ENCODE measurements at places on chromosomes 6 and 20. TPM values are rescaled to one million over a fixed set of nuclear protein-coding genes. Genes with fewer than 3 reads are reported as not detected.

- no peak overlapping the region for H3K4me3 ChIP-seq
- no peaks in the 10 kb centered on the region for H3K4me1 ChIP-seq
- H3K27me3 ChIP-seq, result peaks cover 6% of the 10 kb centered on the region
Observed at GRCh38 chr6:127481628-127482027, 22.4 kb upstream of the KIAA0408 start.

DNA sequence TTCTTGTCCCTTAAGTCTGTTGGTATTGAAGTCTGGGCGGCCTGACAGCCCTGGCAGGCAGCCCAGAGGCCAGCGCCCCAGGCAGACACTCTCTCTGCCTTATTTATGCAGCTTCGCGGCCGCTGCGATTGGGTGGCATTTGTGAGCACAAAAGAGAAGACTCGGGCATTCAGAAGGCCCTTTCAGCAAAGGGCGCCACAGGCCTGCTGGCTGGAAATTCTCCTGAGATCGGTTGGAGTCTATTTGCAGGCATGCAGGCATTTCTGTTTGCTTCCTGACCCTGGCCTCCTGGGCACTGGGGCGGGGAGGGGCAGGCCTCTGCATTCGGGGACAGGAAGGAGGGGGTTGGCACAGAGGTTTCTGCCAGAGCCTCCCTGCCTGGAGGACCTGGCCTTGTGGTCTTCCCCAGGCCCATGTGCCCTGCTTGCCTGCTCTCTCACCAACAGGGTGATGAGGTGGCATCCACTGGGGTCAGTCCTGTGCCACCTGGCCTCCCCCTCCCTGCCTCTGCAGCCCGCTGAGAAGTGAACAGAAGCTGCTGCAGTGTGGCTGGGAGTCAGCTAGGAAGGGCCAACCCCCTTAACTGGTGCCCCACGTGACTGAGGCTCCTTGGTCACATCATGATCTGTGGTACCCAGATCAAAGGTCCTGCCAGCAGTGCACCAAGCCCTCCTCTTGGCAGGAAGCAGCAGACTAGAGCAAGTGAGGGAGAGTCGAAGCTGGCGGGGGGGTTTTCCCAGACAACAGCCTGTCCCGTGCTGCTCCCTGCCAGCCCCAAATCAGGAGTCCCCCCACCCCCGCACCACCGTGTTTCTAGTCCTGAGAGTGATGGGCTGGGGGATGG is 16.6 kb upstream of the CCDC167 start:
- peaks cover 32% of the 10 kb centered on the region for H3K27me3 ChIP-seq
- peak overlapping the region; percentile 64 for H3K27ac ChIP-seq
- DNase-seq, result no peak
- H3K4me1 ChIP-seq, result peaks cover 46% of the 10 kb centered on the region

DNA sequence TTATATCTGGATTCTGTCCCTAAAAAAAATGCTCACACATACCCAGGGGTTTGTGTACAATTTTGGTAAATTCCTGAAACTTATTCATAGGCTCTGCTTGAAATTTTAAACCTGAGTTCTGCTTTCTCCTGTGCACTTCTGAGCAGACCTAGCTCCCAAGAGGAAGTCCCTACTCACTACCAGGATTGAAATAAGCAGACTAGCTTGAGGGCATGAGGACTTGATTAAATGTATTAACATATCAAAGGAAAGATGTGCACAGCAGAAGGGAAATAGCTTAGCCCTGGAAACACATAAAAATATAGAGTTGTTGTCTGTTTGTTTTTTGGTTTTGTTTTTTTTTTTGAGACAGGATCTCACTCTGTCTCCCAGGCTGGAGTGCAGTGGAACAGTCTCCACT is 151.8 kb upstream of the PLCB4 start:
- no peak overlapping the region for H3K27ac ChIP-seq
- no peaks in the 10 kb centered on the region for H3K4me1 ChIP-seq
- no peak for DNase-seq
- no peak overlapping the region for H3K4me3 ChIP-seq
- H3K27me3 ChIP-seq, result peaks cover 4% of the 10 kb centered on the region
- no peaks in the 10 kb centered on the region for H3K36me3 ChIP-seq

GRCh38 chr20:11564491-11564890 is 353.2 kb upstream of the BTBD3 start:
- no peaks in the 10 kb centered on the region for H3K27me3 ChIP-seq
- no peaks in the 10 kb centered on the region for H3K4me1 ChIP-seq
- H3K4me3 ChIP-seq, result no peak overlapping the region
- no peaks in the 10 kb centered on the region for H3K36me3 ChIP-seq

DNA sequence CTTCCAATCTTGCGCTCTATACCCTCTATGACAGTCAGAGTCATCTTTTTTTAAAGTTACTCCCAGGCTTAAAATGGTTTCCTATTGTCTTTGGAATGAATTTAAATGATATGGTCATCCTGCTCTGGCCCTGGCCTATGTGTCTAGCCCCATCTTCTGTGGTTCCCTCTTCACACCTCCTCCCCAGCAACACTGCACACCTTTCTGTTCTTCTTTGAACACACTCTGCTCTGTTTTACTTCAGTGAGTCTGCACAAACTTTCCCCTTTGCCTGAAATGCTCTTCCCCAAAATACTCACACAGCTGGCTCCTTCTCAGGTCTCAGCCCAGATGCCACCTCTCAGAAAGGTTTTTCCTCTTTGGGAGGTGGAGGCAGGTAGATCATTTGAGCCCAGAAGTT is 132.7 kb downstream of the FYN start:
- peaks cover 3% of the 10 kb centered on the region for H3K4me1 ChIP-seq
- H3K27ac ChIP-seq, result no peak overlapping the region
- H3K4me3 ChIP-seq, result no peak overlapping the region
- no peak for DNase-seq

GRCh38 chr20:49388744-49389143 is 93.7 kb downstream of the KCNB1 start:
- no peaks in the 10 kb centered on the region for H3K36me3 ChIP-seq
- DNase-seq, result no peak
- peaks cover 31% of the 10 kb centered on the region for H3K27me3 ChIP-seq
- H3K4me1 ChIP-seq, result peaks cover 12% of the 10 kb centered on the region
- H3K4me3 ChIP-seq, result no peak overlapping the region
- H3K27ac ChIP-seq, result no peak overlapping the region

DNA sequence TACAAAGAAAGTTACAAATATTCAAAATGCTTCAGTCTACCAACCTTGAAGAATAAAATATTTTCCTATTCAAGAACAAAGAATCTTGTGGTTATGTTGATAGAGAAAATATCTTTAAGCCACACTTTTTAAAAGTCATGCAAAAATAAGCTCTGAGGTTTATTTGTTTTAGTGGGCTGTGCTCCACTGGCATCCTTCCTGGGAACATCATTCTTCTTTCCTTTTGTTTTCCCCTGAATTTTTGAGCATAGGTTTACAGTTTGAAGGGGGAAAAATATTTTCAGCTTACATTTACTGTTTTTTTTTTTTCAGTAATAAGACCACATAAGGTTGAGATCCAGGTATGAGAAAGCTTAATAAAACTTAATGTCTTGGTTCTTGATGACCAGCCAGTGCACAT is 72.0 kb upstream of the BACH2 start:
- H3K27ac ChIP-seq, result peak overlapping the region; percentile 92
- no peak for DNase-seq
- H3K4me3 ChIP-seq, result no peak overlapping the region
- H3K36me3 ChIP-seq, result peaks cover 4% of the 10 kb centered on the region

GRCh38 chr20:14928083-14928482 is 590.7 kb upstream of the FLRT3 start:
- H3K27ac ChIP-seq, result peak overlapping the region; percentile 85
- DNase-seq, result no peak
- H3K4me1 ChIP-seq, result peaks cover 32% of the 10 kb centered on the region
- no peak overlapping the region for H3K4me3 ChIP-seq

DNA sequence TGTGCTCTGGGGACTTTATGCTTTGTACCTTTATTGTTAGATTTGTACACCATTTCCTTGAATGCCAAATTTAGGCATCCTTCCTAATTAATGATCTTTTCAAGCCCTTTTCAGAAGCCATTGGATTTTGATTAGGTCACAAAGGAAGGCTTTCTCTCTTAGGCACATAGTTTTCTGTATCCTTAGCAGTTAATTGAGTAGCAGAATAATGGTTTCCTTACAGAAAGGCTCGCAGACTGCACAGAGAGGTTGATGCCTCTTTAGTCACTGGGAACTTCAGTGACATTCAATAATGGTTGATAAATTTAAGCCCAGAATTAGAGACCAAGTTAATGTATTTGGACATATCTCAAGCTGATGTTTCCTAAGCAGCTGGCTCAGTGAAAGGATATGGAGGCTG is 139.1 kb upstream of the VGLL2 start:
- H3K4me3 ChIP-seq, result no peak overlapping the region
- H3K4me1 ChIP-seq, result no peaks in the 10 kb centered on the region
- no peaks in the 10 kb centered on the region for H3K36me3 ChIP-seq
- no peak overlapping the region for H3K27ac ChIP-seq
- DNase-seq, result no peak
- H3K27me3 ChIP-seq, result no peaks in the 10 kb centered on the region

DNA sequence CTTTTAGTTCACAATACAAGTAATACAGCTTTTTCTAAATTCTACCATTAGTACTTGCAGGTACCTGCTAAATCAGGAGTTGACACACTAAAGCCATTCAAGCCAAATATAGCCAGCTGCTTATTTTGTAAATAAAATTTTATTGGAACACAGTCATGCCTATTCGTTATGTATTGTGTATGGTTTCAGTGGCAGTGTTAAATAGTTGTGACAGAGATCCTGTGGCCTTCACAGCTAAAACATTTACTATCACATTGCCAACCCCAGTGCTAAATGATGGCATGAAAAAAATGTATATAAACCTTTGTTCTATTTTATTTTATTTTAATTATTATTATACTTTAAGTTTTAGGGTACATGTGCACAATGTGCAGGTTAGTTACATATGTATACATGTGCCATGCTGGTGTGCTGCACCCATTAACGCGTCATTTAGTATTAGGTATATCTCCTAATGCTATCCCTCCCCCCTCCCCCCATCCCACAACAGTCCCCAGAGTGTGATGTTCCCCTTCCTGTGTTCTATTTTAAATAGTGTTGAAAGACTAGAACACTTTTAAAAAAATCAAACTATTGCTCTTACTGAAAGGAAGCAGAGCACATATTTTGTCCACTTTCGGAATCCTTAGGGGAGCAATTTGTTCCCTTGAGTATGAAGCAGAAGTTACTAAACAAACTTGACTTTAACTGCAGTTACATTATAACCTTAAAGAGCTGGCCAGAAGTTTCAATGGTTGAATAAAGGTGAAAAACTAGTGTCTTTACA is 115.7 kb downstream of the PRIM2 start:
- peaks cover 26% of the 10 kb centered on the region for H3K4me1 ChIP-seq
- no peak overlapping the region for H3K4me3 ChIP-seq
- H3K27ac ChIP-seq, result no peak overlapping the region
- H3K27me3 ChIP-seq, result no peaks in the 10 kb centered on the region
- no peaks in the 10 kb centered on the region for H3K36me3 ChIP-seq

- no peaks in the 10 kb centered on the region for H3K4me1 ChIP-seq
- DNase-seq, result no peak
- no peaks in the 10 kb centered on the region for H3K27me3 ChIP-seq
- no peak overlapping the region for H3K4me3 ChIP-seq
- H3K27ac ChIP-seq, result no peak overlapping the region
- H3K36me3 ChIP-seq, result peaks cover 35% of the 10 kb centered on the region
Observed at GRCh38 chr20:25500880-25501351, 84.4 kb downstream of the NINL start.

- no peak for DNase-seq
- H3K27me3 ChIP-seq, result peaks cover 12% of the 10 kb centered on the region
- no peaks in the 10 kb centered on the region for H3K36me3 ChIP-seq
- H3K4me1 ChIP-seq, result peaks cover 9% of the 10 kb centered on the region
- peak overlapping the region; percentile 79 for H3K27ac ChIP-seq
Observed at GRCh38 chr6:84687431-84687830, 77.0 kb downstream of the TBX18 start.

DNA sequence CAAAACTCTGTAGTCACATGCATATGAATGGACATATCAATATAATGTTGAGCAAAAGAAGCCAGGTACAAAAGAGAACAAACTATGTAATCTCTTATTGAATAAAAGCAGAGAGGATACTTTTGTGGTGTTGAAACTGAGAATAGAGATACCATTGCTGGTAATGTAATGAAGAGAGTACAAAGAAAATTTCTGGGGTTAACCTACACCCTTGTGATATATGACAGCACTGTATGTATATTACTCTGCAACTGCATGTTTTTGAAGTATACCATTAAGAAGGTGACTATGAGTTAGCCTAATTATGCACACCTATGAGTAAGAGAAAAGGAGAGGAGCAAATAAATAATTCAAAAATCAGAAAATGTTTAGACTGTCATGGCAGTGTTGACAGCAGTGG is 268.8 kb upstream of the DEFB112 start:
- no peak for DNase-seq
- H3K27ac ChIP-seq, result no peak overlapping the region

DNA sequence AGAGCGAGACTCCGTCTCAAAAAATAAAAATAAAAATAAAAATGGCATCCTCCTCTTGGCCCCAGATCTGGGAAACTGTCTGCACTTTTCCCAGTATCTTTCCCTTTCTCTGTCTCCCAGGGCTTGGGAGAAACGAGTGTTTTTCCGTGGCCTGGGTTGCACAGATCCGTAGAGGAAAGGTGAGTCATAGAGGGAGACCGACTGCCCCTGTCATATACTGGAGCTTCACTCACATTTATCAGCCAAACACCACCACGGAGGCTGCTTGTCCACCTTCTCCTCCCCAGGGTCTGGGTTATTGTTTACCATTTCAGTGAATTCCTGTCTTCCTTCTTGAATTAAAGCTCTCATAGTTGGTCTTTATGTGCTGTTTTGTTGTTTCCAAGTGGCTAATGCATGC is 31.9 kb upstream of the EIF2S2 start:
- H3K27ac ChIP-seq, result peak overlapping the region; percentile 32
- H3K4me3 ChIP-seq, result no peak overlapping the region
- DNase-seq, result no peak
- H3K36me3 ChIP-seq, result no peaks in the 10 kb centered on the region
- peaks cover 2% of the 10 kb centered on the region for H3K27me3 ChIP-seq

DNA sequence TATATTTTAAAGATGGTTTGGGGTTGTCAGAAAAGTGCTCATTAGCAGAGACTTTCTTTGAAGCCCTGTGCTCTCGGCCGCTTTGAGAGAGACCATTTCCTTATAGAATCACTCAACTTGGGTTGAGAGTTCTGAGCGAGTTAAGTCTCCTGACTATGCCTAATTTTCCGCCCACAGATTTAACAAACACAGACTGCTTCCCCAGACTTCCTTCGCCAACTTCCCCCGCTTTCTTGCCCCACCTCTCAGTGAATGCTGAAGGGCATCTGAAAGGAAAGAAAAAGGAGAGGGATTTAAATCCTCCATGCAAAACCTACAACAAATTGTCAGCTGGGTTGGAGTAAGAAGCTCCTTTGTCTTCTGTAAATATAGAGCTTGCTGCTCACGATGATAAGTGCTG is 224.0 kb downstream of the EYA2 start:
- no peak overlapping the region for H3K4me3 ChIP-seq
- H3K27ac ChIP-seq, result peak overlapping the region; percentile 20
- no peak for DNase-seq
- no peaks in the 10 kb centered on the region for H3K27me3 ChIP-seq

Gene GSTA3
- total RNA-seq, result not detected

Gene PRICKLE4
- total RNA-seq, result 4.5 TPM

Gene SPATS1
- total RNA-seq, result not detected

Gene TPD52L1
- total RNA-seq, result 209 TPM

Gene PXDC1
- 33.8 TPM for total RNA-seq

Gene RALGAPA2
- total RNA-seq, result 27.5 TPM
